ENCODE measurements at places on chromosomes 3 and 15.
A peak's percentile ranks its signal among the peaks of the same experiment; 100 is the strongest.

DNA sequence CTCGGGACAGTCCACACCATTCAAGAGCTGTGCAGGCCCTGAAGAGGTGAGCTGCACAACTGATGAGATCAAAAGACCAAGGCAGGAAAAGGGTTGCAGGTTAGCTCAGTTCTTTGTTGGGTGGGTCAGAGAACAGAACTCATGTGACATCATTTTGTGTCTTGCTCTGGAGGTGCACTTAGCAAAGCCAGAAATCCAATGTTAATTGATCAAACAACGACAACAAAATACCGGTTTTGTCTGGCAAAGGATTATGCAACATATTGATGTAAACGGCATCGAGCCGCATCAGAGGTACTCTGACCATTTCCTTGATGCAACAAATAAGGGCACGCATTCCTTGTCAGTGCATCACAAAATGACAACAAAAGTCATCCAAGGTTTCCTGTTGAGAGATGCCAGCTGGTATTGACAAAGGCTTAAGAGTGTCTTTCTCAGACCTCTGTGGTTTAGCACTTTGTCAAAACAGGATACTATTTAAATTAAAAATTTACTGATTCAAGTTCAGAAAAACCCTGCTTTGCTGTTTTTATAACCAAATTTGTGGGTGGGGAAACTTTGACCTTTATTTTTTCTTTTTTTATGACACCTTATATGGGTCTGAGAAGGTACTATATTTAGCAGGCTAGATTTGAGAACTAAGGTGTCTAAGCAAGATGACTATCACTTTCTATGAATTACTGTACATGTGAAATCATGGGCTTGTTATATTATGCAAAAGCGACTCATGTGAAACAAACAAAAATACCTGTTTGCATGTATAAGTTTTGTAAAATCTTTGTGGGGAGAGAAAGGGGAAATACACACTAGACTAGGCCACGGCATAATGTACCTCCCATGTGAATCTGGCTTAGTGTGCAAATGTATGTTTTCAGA lies 496.1 kb downstream of the FOXP1 start:
- DNase-seq, result no peak

DNA sequence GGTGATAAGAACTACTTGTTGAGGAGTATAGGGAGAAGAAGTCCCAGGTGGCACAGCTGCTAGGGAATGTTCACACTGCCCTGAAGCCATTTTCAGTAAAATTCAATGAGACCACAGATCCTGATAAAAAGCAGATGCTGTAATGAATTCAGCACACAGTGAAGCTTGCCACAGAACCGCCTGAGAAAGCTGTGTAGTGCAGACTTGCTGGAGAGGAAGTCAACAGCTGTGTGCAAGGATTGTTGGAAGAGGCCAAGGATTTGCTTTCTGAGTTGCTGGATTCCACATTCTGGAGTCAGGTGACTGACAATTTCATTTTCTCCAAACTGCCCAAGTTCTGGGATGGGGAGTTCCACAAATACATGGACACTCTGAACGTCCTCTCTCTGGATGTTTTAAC lies 70.9 kb downstream of the ANP32A start:
- no peak for DNase-seq

DNA sequence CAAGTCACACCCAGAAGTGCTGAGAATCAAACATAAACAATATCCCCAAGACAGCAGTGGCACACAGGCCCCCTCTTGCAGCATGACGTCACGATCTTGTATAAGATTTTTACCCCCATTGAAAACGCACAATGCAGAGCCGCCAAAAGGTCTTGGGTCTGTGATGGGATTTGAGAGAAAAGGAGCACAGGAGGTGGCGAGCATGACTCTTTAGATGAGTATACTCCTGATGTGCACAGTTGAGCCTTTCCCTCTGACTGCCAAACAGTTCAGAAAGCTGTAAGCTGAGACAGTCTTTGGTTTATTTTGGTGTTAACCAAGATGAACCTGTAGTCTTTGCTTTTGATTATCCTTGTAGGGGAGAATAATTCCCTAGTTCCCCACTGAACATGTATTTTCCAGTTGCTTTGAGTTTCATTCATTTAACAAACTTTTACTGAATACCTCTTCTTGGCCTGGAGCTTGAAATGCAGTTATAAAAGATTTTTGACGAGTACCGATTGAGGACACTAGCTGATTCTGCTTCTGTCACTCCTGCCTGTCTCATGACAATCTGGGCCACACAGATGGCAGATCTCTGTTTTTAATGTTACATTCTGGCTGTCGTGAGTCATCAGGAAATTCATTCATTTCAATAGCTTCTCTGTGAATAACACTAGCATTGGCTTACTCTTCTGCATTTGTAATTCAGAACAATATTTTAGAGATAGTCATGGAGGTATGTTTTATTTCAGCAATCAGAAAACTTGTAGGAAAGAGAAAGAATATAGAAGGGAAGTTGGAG lies 28.9 kb downstream of the CFAP91 start:
- no peak for DNase-seq

GRCh38 chr3:154334973-154335420 lies 10.7 kb upstream of the DHX36 start:
- DNase-seq, result no peak

GRCh38 chr3:46070595-46071093 lies 43.4 kb upstream of the XCR1 start:
- DNase-seq, result no peak

DNA sequence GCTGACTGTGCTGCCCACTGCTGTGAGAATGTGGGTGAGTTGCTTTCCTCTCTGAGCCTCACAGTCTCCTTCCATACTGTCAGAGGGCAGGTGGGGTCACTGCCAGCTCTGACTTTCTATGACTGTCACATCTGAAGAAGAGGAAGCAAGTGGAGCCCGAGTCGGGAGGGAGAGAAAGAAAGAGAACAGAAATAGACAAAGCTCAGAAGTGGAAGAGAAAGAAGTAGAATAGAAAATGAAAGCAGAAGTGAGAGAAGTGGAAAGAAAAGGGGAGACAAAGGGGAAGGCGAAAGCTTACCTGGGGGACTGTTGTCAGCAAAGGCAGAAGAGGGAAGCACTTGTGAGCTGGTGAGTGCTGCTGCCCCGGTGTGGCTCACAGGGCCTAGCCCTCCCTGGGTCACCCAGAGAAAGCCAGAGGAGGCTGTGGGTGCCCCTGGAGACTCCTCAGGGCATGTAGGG lies 57.9 kb downstream of the EPHB1 start:
- no peak for DNase-seq

DNA sequence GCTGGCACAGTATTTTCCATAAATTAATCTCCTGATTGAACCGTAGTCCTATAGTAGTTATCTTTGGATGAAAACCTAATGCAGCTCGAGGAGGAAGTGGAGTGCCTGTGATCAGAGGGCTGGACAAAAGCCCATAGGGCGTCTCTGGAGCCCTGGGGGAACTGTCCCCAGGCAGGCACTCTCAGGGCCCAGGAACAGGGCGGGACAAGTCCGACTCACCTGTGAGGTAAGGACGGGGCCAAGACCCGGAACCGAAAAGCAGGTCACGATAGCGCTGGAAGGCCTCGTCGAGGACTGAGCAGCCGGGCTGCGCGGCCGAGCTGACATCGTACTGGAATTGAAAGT lies 341 bp downstream of the HEXA start:
- no peak for DNase-seq

DNA sequence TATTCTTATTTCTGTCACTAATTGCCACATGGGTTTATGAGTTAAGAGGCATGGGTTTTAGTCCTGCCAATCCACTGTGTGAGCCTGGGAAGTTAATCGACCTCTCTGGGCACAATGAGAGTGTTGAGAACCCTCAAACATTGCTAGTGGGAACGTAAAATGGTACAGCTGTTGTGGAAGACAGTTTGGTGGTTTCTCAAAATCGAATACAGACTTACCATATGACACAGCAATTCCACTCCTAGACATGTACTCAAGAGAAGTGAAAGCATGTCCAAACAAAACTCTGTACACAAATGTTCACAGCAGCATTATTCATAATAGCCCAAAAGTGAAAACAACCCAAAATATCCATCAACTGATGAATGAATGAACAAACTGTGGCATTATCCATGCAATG lies 5.7 kb upstream of the GNB5 start:
- no peak for DNase-seq

GRCh38 chr3:58167431-58168351 lies 43.1 kb downstream of the DNASE1L3 start:
- DNase-seq, result peak; percentile 64

- DNase-seq, result no peak
Observed at GRCh38 chr3:128297401-128298138, 144.3 kb downstream of the EEFSEC start.

GRCh38 chr3:18556001-18556408 lies 130.9 kb upstream of the SATB1 start:
- no peak for DNase-seq

DNA sequence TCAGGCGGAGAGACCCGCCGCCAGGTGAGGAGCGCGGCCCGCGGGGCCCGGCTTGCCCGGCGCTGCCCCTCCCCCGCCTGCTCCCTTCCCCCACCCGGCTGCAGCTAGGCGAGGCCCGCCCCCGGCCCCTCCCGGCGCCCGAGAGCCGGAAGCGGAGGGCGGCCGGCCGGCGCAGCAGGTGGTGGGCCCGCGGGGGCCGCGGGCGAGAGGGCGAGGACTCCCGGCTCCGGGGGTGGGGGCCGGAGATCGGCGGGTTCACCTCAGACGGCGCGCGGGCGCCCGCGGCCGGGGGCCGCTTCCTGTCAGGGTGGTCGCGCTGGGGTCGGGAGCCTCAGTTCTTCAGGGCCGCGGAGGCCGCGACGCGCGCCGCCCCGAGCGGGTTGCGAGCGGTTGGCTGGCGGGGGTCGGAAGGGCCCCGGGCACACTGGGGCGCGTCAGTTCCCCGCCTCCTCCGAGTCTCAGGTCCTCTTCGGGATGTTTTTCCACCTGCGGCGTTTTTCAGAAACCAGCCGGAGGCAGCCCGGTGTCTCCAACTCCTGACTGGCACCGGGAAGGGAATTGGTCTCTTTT lies 395 bp downstream of the ZFAND6 start:
- DNase-seq, result peak; percentile 71

GRCh38 chr3:132872711-132873110 lies 150.5 kb upstream of the NPHP3 start:
- no peak for DNase-seq

DNA sequence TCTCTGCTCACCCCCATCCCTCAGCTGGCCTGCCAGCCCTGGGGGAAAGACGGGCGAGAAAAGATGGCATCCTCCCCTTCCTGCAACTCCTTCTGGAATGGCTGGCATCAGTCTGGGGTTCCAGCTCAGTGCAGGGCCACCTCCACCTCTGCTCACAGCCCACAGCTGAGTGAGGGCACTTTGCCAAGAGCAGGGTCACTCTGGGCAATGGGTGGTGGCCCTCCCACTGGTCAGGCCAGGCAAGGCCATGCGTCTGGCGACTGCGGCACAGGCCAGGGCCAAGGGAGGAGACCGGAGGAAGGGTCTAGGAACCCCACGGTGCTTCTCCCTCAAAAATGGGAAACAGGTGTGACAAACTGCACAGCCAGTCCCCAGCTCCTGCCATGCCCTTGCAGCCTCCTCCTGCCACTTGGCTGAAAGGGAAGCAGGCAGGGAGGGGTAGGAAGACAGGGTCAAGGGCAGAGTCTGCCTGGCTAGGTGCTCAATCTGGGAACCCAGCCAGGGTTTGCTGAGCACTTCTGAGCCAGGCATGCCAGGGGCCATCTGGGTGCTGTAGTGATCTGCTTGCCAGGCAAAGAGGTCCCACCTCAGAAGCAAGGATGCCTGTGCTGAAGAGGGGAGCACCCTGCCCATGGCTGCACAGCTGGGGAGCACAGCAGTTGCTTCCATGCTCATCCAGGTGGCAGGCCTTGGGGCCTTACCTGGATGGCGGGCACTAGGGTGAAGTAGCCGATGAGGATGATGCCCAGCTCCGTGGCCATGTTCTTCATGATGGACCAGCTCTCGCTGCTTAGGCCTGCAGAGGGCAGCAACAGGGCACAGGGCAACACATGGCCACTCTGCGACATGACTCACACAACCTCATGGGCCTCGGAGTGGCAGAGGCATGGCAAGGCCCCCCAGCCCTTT lies 41.2 kb downstream of the PTPN23 start:
- DNase-seq, result peak; percentile 18

- no peak for DNase-seq
Observed at GRCh38 chr3:108021131-108021530, 69.7 kb downstream of the CD47 start.

GRCh38 chr3:45211466-45212094 lies 14.5 kb downstream of the TMEM158 start:
- DNase-seq, result no peak

- no peak for DNase-seq
Observed at GRCh38 chr3:15948388-15948787, 150.6 kb upstream of the ANKRD28 start.

- DNase-seq, result no peak
Observed at GRCh38 chr3:126124896-126125295, 41.0 kb upstream of the SLC41A3 start.

- DNase-seq, result no peak
Observed at GRCh38 chr3:46663591-46664135, 29.8 kb downstream of the ALS2CL start.

DNA sequence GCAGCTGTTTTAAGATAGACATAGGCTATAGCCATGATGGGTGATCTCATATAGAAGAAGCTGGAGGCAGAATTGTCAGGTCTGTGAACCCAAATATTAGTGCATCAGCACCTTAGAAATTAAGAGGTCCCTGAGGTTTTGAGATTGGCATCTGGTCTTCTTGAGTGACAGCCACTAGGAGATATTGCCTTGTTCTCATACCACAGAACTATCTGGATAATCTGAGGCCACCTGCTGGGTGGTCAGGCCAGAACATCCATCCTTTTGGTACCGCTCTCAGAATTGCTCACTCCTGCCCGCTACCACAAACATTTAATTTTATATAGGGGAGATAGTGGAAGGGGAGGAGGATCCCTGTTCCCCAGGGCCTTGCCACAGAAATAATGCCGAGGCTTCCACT lies 210.6 kb upstream of the ZPLD1 start:
- no peak for DNase-seq

GRCh38 chr3:36993326-36994283 lies at the start of gene MLH1:
Gene MLH1, plus strand, starts transcription at chr3:36993518. Its CDS starts 30 bp downstream, at chr3:36993548.
- peak; percentile 95 for DNase-seq

DNA sequence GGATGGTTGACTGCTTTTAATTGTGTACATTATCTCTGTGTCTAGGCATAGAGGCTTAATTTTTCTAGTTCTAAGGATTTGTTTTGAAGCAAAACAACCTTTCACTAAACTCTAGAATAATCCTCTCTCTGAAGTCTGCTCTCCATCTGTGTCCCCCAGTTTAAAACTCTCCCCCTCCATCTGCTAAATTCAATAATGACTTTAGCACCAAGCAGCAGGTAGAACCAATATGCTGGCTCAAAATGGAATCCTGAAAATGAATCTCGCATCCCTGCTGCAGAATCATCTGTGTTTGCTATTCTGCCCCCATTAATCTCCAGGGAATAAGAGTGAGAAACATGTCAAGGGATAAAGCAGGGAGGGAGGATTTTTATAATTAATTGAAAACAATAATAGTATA lies 111.8 kb downstream of the TUSC7 start:
- no peak for DNase-seq

GRCh38 chr15:42723068-42723467 lies 13.9 kb downstream of the CDAN1 start:
- DNase-seq, result no peak

GRCh38 chr3:59249004-59249403 lies 199.2 kb upstream of the CFAP20DC start:
- DNase-seq, result no peak
